Stimulated activated CD8-positive, alpha-beta memory T cell treated with anti-CD3 and anti-CD28 coated beads, Interleukin-2, amount 100 ng/mL, for 48 hours (primary cell): ENCODE measurements at places on chromosomes 5 and 9.

DNA sequence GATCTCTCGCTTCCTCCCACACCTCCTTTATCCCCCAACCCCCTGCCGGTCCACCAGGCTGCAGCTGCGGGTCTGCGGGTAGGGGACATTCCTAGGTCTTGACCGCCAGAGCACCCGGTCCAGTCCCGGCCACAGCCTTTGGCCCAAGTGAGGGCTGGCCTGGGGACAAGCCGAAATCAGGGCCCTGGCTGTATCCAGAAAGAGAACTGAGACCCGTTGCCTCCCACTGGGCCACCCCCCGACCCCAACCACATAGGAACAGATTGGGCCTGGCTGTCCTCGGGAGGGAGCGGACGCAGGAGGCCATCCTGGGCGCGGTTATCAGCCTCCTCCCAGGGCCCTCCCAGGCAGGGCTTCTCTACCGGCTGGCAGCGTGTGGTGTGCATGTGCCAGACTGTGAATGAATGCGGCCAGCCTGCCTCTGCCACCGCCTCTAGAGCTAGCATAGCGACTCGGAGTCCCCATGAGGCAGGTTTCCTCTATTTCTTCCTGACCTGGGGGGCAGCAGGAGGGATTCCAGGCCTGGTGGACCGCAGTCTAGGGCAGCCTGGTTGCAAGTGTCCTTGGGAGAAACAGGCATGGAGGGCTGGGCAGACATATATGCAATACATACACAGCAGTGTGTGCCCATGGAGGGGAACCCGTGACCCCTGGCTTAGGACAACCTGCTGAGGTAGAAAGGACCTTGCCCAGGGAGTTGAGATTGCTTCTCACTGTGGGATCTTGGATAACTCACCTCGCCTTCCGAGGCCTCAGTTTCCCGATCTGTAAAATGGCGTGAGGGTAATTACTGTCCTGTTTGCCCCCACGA, 1.2 kb downstream of the N4BP3 start:
- DNase-seq = no peak

- DNase-seq = peak; percentile 51
Observed at GRCh38 chr9:137241490-137242268, 592 bp downstream of the TUBB4B start.

DNA sequence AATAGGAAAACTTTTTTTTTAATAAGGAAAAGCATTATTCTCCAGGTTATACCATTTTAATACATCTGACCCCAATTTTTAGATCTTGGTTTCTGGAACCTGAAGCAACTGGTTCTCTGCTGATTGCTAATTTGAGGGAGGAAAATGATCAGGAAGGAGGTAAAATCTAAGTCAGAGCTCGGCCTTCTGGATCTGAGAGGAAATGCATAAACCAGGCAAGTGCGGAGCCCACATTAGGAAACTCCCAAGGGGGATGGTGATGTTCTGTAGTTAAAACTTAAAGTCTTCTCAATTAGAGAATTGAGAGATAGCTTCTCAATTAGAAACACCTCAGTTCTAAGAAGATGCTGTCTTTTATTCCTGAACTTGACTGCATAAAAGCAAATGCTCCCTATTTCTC, 113.5 kb downstream of the TSSK1B start:
- DNase-seq = no peak

- DNase-seq = no peak
Observed at GRCh38 chr9:113355040-113355596, 5.8 kb downstream of the BSPRY start.

GRCh38 chr5:115815693-115816225, 700 bp downstream of the CDO1 start:
- no peak for DNase-seq
